Activated T-helper 17 cell treated with anti-CD3 and anti-CD28 coated beads, Interleukin-2, amount 50 U/mL, for 72 hours (primary cell): ENCODE measurements at places on chromosomes 11 and 22. TPM values are rescaled to one million over a fixed set of nuclear protein-coding genes. Genes with fewer than 3 reads are reported as not detected.

DNA sequence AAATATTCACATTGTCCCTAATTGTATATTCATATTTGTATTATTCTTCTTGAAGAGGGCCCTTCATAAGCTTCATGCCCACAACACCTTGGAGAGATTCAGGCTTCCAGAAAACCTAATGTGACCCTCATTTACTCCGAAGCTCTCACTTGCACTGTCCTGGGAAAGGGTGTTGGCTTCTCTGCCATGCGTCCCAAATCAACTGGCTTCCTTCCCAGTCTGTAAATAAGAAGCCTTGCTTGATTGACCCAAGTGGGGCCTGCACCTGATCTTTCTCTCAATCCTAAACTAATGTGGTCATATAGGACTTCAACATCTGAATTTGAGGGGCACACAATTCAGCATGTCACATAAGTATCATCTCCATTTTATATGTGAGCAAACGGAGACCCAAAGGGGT, 40.5 kb upstream of the ZBTB16 start:
- no peak for ATAC-seq

The TRPT1 gene
- total RNA-seq = 20.3 TPM

The OLFML1 gene
- total RNA-seq = not detected

The YPEL4 gene
- total RNA-seq = not detected

The CBLIF gene
- total RNA-seq = not detected

The ACO2 gene
- total RNA-seq = 67.8 TPM

GRCh38 chr22:33772745-33773144, 147.5 kb downstream of the LARGE1 start:
- no peak for ATAC-seq

- ATAC-seq = no peak
Measured at GRCh38 chr22:20108757-20109230, 7.1 kb upstream of the RANBP1 start.

- no peak for ATAC-seq
Measured at GRCh38 chr11:126592496-126593410, 237.3 kb downstream of the ST3GAL4 start.

- ATAC-seq = peak; percentile 70
Measured at GRCh38 chr11:120431633-120432032, 79.9 kb upstream of the GRIK4 start.

The MUC6 gene
- not detected for total RNA-seq

DNA sequence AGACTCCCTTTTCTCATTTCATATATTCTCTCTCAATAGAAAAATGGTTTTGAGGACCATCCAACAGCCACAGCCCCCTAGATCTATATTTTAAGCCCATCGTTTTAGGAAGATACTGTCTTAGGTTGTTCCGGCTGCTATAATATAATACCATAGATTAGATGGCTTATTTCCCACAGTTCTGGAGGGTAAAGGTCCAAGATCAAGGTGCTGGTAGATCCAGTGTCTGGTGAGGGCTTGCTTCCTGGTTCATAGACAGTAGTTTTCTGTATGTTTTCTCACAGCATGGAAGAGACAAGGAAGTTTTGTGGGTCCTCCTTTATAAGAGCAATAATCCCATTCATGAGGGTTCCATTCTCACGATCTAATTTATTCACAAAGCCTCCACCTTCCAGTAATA, 215.1 kb downstream of the AASDHPPT start:
- ATAC-seq = no peak

The CCDC82 gene
- total RNA-seq = 29.0 TPM

GRCh38 chr11:10639350-10639749, 54.2 kb downstream of the IRAG1 start:
- ATAC-seq = no peak

GRCh38 chr11:32836946-32837345, 7.2 kb downstream of the PRRG4 start:
- no peak for ATAC-seq

- no peak for ATAC-seq
Measured at GRCh38 chr11:68661697-68662603, 22.4 kb upstream of the GAL start.

DNA sequence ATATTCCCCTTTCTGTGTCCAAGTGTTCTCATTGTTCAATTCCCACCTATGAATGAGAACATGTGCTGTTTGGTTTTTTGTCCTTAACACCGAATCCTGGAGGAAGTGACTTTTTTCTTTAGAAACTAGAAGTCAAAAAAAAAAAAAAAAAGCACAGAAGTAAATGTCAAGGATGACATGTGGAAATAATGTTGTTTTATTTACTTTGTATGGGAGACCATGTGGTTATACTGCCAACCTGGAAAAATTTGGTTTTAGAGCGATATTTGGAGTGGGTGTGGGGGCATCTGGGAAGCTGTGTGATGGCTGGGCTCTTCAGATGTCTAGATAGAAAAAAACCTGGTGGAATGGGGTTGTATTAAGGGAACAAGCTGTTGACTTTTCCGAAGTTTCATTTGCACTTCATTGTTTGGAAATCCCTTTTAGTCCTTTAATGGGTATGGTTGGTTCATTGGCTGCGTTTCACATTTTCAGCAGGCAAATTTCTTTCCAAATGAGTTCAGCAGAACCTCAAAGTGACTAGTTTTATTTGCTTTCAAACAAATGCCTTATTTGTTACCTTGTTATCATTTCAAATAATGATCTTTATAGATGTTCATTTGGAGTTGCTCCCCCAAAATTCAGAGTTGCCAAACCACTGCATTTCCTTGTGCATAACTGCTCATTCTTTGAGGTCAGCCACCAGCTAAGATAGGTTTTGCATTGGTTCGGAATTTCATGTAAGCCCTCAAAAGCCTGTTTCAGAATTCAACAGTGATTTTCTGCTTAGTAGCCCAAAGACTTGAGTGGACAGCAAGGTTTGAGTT, 508.2 kb downstream of the METTL15 start:
- no peak for ATAC-seq

DNA sequence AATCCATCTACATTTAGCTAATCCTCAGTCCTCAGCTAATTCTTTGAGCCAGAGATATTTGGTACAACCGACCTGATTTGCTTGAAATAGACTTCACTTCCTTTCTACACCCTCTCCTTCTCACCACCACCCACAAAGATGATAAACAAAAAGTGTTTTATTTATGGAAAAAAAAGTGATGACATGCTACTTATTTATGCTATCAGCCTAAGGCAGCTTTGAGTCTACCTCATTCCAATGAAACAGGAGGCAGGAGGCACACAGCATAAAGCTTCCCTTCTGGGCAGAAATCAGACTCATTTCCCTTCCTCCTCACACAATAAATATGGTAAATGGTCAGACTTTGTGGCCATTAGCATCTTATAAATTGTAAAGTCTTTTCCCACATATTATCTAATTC, 325.7 kb downstream of the SOX6 start:
- no peak for ATAC-seq

- no peak for ATAC-seq
Measured at GRCh38 chr11:120385655-120386054, 49.4 kb downstream of the ARHGEF12 start.

The FANCF gene
- 7.3 TPM for total RNA-seq

The MIOX gene
- total RNA-seq = 0.53 TPM

- no peak for ATAC-seq
Measured at GRCh38 chr11:110128161-110128560, 35.0 kb downstream of the ZC3H12C start.

The MS4A6E gene
- total RNA-seq = not detected

GRCh38 chr11:57290288-57290687, 34.5 kb downstream of the TNKS1BP1 start:
- ATAC-seq = peak; percentile 41

The CASTOR1 gene
- total RNA-seq = 4.6 TPM

DNA sequence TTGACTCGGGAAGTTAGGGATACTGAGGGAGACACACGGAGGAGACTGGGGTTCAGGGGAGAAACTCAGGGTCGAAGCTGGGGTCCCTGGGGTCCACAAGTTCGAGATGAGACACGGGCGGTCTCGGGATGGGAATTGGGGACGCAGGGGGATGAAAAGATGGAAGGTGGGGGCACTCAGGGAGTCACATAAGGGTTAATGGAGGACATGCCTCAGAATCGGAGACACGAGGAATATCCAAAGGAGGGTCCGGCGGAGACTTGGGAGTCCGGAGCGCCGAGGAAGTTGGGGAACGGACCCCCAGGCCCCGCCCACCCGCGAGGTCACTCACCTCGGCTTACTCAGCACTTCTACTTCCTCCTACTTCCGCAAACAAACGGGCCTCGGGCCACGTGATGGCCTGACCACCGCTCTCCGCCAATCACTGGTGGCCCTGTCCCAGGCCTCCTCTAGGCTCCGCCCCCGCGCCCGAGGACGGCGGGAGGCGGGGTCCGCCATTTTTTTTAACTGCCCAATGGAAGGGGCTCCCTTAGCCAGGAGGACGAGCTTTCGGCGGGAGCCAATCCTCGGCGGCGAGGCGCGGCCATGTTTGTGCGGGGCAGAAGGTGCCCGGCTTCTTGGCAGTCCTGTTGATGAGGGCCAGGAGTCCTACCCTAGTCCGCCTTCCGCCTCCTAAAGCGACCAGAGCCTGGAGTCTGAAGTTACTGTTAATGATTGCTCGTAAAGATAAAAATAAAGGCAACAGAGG, at the start of gene PLA2G6:
Gene PLA2G6 (minus strand): TSS at position 378 of the 748 bp plus-strand sequence. CDS start 12,404 bp downstream, outside the sequence.
- ATAC-seq = peak; percentile 86

The GAB2 gene
- total RNA-seq = 11.4 TPM

The SYNGR1 gene
- total RNA-seq = not detected

DNA sequence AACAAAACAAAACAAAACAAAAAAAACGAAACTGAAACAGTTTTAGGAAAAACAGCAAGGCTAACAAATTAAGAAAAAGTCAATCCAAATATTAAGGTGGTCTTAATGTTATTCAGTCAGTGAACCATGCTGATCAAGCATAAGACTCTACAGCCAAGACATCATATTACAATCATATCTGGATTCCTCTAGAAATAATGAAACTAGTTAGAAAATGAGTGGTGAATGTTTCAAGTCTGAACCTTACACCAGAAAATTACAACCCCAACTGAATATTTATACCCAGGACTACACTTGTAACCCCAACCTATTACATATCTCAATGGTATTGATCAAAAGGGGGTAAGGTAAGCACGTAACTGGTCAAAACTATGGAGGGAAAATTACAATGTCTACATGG, 48.8 kb downstream of the ACAT1 start:
- peak; percentile 80 for ATAC-seq

DNA sequence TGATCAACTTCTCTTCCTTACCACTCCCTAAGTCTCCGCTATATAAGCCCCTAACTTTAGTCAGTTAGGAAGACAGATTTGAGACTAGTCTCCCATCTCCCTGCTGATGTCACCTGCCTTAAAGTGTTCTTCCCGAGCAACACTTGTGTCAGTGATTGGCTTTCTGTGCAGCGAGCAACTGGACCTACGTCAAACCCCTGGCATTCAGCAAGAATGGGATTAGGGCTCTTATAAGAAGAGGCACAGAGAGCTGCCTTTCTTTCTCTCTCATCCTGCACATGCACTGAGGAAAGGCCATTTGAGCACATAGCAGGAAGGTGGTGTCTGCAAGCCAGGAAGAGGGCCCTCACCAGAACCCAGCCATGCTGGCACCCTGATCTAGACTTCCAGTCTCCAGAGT, 116.6 kb upstream of the THY1 start:
- no peak for ATAC-seq

- ATAC-seq = no peak
Measured at GRCh38 chr11:128294001-128294670, 293.2 kb downstream of the ETS1 start.

- no peak for ATAC-seq
Measured at GRCh38 chr22:19406281-19406811, 25.2 kb downstream of the HIRA start.
